Sigmoid colon (tissue), 7 donors: ENCODE measurements at places on chromosomes 6 and 20.

DNA sequence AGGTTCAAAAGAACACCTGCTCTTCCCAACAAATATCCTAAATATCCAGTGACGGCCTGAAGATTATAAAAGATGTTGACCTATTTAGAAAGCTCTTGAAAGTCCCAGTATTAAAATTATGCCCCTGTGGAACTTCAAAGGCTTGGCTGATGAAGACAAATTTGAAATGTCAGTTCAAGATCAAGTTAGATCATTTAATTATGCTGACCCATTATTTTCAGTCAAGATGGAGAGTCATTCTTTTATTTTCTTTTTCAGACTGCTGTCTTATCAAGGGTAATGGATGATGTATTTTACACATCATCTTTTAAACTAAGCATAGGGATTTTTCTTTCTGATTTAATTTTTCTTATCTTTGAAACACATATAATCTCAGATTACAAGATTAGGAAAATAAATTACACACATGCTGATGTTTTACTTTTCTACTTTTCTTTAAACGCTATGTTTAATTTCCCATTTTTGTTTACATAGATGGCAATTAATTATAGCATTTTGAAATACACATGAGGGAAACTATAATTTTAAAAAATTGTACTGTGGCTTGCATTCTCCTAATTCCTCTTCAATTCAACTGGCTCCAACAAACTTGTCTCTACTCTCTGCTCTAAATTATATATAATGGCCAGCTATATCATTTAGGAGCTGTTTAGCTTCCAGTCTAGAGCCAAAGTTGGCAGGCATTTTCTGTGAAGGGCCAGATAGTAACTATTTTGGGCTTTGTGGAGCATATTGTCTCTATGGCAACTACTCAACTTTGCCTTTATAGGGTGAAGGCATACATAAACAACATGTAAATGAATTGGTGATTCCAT, 123.7 kb downstream of the RCAN2 start:
- DNase-seq, result no peak

- peak; percentile 64 for DNase-seq
These were observed 15.6 kb upstream of the PRDM13 start for GRCh38 chr6:99590728-99591672.

GRCh38 chr6:131067521-131067920, 4.5 kb upstream of the EPB41L2 start:
- DNase-seq, result no peak

- no peak for DNase-seq
These were observed 12.1 kb upstream of the TSPYL1 start for GRCh38 chr6:116291701-116292396.

- no peak for DNase-seq
These were observed 29.2 kb downstream of the ISM1 start for GRCh38 chr20:13250251-13250650.

DNA sequence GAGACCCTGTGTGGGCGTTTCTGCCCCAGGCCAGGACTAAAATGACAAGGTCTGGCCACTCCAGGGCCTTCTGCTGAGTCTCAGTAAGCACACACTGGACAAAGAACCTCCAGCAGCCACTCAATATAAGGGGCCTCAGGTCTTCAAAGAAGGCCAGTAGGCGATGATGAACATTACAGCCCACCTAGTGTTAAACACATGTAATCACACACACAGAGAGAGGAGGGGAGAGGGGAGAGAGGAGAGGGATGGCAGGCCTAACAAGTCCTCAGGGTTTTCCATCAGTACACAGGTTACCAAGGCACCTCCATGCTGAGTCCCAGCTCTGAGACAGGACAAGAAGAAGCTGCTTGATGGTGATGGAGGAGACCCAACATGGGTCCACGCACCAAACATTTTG, 325.6 kb downstream of the PTPRT start:
- DNase-seq, result no peak

DNA sequence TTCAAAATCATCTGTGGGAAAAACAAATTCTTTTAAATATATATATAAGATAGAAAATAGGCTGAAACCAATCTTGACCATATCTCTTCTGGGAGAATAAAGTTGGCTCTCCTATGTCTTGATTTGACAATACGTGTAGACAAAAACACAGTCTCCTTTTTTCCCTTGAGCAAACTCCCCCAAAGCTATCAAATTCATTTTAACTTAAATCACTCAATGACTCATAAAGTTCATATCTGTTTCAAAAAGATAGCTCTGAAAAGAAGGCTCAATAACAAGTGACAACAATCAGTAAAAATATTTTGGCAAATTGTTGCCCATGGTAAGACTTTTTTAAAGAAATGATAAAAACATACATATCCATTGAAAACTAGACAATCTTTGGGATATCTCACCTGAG, 236.0 kb upstream of the TENT5A start:
- no peak for DNase-seq

GRCh38 chr6:99602520-99603420, 3.9 kb upstream of the PRDM13 start:
- DNase-seq, result no peak
